ENCODE measurements at places on chromosomes 13 and 19.

- DNase-seq, result no peak
Observed at GRCh38 chr19:3658004-3658869, 31.6 kb upstream of the CACTIN start.

DNA sequence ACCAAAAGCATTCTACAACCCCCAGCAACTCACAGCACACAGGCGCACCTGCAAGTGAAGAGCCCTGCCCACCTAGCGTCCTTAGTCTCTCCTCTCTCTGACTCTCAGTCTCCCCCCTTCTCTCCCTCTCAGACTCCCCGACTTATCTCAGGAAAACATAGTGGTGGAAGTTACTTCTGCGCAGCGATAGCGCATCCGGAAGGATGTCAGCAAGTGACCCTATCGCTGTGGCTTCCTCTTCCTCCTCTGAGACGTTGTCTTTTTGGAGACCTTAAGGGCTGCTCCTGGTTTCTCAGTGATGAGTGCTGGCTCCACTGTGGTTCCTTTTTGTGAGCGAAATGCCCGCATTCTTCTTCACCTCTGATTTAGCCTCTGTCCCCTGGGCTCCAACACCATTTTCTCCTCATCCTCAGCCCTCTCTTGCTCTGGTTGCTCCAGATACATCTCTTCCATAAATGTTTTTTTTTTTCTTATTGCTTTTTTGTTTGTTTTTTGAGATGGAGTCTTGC is 1.4 kb upstream of the YIF1B start:
- no peak for DNase-seq

- no peak for DNase-seq
Observed at GRCh38 chr13:109113427-109113826, 484.0 kb downstream of the MYO16 start.

DNA sequence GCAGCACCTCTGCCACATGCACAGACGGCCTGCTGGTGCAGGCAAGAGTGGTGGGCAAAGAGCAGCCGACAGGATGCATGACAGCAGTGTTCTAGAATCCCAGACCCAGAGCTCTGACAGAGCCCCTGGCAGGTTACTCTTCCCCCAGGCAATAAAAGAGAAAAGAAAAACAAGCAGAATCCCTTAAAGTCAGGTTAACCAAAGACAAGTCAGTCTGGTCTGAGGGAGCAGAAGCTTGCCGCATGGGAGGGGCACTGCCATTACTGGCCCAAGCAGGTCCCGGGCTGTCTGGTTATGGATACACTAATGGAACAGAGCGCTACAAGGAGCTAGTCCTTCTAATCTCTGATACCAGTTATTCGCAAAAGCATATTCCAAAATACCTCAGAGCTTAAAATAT is 36.1 kb upstream of the DOCK9 start:
- no peak for DNase-seq

DNA sequence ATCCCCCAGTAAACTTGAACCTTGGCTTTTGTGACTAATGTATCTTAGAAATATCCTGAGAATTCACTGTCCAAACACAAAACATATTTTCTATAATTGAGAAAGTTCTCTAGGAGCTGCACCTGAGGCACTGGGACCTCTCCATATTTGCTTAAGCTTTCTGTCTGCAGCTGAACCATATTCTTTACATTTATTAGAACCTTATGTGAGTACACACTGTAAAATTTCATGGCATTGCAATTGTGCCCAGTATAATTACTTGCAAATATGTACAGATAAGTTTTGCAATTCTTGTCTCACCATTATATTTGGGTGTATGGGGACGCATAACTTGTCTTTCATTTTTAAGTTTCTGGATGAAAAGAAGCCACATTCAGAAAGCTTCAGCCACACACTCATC is 280.7 kb upstream of the KLHL1 start:
- no peak for DNase-seq

- DNase-seq, result no peak
Observed at GRCh38 chr13:102286326-102286725, 115.5 kb downstream of the FGF14 start.

GRCh38 chr19:7748756-7749155 is 1.4 kb upstream of the CD209 start:
- no peak for DNase-seq

DNA sequence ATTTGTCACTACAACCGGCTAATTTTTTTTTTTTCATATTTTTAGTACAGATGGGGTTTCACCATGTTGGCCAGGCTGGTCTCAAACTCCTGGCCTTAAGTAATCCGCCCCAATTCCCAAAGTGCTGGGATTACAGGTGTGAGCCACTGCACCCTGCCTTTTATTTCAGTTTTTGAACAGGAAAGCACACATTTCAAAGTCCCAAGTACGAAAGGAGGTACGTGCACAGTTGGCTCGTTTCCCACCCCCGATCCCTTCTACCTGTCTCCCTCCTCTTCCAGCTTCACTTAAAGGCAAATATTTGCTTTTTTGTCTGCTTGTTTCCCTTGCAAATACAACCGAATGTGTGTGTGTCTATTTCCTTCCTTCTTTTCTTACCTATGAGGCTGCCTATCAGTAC is 30.5 kb downstream of the ZIC5 start:
- no peak for DNase-seq

DNA sequence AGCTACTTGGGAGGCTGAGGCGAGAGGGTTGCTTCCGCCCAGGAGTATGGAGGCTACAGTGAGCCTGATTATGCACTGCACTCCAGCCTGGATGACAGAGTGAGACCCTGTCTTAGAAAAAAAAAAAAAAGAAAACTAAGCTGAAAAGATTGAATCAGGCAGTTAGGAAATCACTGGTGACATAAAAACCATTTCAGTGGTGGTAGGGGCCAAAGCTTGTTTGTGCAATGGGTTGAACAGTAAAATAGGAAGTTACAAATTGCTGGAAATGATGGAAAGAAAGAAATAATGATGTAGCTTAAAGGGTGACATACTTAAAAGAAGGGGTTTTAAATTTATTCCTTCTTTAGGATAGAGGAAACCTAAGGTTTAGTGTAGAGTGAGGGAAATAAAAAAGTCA is 4.8 kb upstream of the OXGR1 start:
- no peak for DNase-seq

DNA sequence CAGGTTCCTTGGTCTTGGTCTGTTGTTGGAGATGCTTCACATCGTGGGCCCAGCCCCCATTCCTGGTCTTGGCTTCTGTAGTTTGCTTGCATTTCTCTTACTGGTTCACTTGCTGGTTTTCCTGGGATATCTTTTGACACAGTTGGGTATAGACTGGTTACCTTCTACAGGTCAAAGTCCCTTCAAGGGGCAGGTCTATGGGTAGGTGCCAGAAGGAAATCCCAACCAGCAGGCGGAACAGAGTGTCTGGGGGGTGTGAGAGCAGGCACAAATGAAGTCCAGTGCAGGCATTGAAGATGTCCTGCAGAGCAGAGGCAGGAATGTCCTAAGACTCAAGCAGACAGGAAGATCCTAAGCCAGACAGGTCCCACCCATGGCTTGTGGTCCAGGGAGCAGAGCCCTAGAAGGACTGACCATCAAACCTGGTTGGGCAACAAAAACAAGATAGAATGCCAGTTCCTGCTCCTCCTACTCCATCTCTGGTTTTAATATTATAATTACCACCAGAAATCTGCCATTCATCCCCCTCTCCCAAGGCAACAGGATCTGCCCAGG is 17.7 kb upstream of the WASF3 start:
- DNase-seq, result no peak

GRCh38 chr13:62931853-62932252 is 1516.2 kb upstream of the PCDH20 start:
- no peak for DNase-seq

DNA sequence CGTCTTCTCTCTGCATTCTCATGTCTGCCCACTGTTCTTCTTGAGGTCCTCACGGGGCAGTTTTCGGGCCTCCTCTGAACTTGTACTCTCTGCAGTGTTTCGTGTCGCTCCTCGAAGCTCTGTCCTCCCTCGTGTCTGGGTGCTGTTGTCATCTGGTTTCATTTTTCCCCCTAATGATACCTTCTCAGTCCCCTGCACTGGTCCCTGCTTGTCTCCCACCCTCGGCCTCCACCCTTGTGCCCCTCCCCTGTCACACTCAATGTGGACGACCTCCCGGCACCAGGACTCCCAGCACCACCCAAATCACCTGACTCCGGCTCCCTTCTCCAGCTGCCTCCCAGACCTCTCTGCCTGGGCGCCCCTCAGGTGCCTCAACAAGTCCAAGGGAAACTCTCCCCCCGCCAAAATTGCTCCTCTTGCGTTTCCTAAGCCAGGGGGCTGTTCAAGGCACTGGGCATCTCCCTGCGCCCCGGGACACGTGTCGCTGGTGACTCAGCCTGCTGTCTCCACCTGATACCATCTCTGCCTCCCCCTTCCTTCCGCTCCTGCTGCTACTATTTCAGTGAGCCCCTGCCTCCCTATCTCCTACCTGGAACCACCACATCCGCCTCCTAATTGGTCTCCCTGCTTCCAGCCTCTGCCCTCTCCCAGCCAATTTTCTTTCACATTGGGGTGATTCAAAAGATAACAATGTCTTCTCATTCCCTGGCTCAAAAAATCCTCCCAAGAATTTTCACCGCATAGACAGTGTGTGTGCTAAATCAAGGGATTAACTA is 49.5 kb downstream of the RFX2 start:
- no peak for DNase-seq

GRCh38 chr13:30510811-30511371 is 45.2 kb upstream of the HMGB1 start:
- no peak for DNase-seq

GRCh38 chr19:8306235-8307054 is 1.7 kb downstream of the CD320 start:
- peak; percentile 6 for DNase-seq

DNA sequence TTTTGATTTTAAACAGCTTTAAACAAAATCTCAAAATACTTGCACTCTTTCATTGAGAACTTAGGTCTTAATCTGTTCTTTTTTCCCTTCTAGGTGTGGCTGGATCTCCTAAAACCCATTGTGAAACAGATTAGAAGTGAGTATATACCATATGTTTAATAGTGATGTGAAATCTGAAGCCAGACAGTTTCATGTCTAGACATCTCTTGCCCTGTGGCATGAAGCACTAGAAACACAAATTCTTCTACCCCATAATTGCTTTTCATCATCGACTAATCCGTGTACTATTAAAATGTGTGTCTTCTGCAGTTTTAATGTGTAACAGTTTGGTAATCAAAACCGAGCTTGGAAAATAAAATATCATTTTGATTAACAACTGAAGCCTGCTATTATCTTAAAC is 188.2 kb upstream of the RNF113B start:
- no peak for DNase-seq

DNA sequence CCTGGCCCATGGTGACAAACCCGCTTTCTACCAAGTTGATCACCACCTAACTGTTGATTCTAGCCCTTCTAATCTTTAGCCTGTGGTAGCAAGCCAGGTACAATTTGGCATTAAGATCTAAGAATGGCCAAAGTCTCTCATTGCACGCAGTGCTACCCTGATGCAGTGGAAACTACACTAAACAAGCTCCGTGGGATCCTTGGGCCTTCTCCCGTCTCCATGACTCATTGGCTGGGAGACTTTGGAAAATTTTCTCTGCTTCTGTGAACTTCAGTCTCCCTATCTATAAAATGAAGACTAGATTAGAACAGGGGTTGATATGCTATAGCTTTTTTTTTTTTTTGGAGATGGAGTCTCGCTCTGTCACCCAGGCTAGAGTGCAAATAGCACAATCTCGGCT is 223.0 kb downstream of the TSHZ3 start:
- DNase-seq, result no peak

GRCh38 chr13:22735011-22735995 is 445.5 kb upstream of the SGCG start:
- no peak for DNase-seq

DNA sequence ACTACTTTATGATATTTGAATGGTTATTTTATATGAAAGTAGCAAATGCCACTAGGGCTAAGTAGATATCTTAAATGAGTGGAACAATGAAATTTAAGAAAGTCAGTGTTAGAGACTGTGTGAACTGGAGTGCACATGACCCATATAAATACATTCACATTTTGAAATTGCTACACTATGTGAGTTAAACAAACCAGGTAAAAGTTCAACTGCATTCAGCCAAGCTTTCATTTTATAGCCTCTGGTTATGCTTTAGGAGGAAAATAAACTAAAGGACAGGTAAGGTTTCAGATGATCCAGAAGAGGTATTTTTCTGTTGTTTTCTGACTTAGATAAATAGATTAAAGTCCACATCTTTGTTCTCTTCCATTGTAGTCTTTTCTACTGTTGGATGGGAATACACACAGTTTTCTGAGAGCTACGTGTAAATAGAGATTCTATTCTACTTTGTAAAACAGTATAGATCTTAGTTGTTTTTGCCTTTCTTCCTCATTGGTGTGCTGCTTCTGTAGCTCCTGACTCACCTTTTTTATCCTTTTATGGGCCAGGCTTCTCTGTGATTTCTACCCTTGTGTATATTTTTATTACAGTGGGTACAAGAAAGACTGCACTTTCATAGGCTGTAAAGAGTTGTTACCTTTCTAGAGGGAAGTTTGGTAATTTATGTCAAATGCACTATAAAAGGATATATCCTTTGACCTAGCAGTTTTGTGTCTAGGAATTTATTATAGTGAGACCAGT is 54.6 kb upstream of the KCTD4 start:
- DNase-seq, result no peak

DNA sequence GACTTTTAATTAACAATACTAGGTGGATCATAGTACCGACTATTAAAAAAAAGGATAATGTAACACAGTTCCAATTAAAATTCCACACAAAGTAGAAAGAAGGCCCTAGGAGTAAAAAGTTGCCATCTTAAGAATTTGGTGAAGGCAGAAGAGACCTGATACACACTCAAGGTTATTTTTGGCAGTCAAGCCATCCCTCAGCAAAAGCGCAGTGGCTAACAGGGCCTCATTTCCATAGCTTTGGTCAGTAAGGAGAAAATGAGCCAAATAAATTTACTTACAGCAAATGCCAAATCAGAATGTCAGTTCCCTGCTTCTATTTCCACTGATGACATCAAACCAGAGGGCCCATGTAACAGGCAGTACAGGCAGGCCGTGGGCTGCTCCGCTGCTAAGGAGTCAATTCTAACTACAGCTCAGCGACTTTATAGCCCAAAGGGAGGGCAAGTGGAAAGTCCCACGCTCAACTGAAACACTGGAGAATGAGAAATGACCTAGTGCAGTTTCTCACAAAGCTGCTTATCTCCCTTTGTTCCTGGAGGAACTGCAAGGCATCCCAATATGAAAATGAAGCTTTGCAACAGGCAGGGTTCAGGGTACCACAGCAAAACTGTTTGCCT is 6.3 kb downstream of the ARGLU1 start:
- peak; percentile 12 for DNase-seq

DNA sequence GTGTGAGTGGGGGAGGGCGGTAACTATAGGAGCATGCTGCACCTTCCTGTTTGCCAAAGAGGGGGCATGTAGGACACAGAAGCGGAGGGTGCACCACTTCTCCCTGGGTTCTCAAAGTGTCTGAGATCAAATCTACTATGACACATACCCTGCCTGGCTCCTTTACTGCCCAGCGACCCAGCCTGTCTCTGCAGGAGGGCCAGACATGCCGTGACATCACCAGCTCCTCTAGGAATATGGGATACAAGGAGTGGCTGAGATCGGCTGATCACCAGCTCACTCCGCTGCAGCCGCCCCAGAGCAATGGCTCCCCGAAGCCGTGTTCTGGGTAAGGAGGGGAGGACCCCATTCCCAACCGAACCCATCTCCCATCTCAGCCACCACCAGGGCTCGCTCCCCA is 16.4 kb upstream of the IGFL1 start:
- no peak for DNase-seq

Measured in activated CD4-positive, alpha-beta T cell treated with anti-CD3 and anti-CD28 coated beads for 1 hour (primary cell).